Cortex of kidney (tissue), 1 donor: ENCODE measurements at places on chromosomes 3 and 15.

- DNase-seq: no peak
These were observed 1.9 kb upstream of the CFAP92 start for GRCh38 chr3:128995737-128996136.

- DNase-seq: no peak
These were observed 15.6 kb upstream of the RAF1 start for GRCh38 chr3:12679468-12679867.

DNA sequence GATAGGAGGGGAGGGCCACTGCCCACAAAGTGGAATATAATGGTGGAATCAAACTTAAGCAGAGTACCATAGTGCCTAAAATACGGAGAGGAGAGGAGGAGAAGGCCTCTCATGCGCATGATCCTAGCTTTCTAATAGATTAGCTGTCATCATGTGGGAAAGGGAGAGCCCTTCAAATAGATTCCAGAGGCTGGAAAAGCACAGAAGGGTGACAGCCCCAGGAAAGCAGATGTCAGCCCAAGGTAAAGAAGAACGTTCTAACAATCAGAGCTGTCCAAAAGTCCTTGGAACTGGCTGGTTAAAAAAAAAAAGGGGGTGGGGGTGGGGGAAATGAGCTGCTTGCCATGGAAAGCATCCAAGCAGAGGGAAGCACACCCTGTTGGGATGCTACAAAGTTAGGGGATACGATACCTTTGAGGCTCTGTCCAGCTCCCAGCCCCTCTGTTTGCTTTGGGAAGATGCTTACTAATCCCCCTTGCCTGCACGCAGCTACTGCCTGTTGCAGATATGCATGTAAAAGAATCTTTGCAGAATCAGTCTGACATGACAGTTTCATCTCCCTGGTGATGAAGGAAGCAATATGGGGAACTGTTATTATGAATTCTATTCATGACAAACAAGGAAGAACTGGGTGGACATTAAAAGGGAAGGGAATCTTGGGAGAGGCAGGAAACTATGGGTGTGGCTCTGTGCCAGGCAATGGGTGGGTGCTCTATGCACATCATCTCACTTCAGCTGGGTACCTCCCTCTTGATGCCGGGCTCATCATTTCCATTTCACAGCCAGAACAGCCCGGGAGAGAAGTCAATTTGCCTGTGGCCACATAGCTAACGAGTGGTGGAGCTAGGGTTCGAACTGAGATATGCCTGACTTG, 10.1 kb upstream of the LMCD1 start:
- DNase-seq: no peak

DNA sequence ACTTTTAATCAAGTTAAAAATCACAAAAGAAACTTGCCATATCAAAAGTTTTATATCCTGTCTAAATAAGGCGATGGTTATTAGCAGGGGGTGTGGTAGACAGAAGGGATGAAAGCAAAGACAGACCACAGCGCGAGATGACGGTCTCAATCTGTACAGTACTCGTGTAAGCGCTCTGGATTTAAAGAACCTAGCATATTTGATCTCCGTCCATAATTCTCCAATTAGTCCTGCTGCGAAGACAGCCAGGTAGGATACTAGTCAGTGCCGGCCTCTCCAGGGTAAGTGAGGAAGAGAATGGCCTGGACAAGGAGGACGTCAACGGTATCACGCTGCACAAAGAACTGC, 701 bp downstream of the SGO1 start:
- DNase-seq: no peak

GRCh38 chr3:138761002-138761401, 73.7 kb downstream of the PIK3CB start:
- DNase-seq: no peak

- no peak for DNase-seq
These were observed 136.3 kb downstream of the IMPG2 start for GRCh38 chr3:101184111-101184510.
